ENCODE measurements at places on chromosomes 5 and 9.

- no peak for DNase-seq
These were observed 477.8 kb downstream of the CTNND2 start for GRCh38 chr5:11426442-11426841.

DNA sequence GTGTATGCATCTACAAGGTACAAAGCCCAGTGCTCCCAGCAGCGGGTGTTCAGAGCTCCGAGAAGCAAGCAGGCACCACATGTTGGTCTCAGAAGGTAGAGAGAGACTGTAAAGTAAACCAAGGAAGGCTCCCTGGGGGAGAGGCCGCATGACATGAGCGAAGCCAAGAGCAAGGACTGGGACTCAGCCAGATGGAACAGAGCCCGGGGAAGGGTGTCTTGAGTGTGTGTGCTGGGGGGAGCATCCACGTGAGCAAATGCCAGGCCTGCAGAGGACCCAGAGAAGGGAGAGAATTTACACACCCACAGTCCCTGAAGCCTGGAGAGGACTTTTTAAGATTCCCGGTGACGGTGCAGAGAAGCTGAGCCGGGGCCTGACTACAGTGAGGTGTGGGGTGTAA, 15.2 kb upstream of the KCNIP1 start:
- no peak for DNase-seq

DNA sequence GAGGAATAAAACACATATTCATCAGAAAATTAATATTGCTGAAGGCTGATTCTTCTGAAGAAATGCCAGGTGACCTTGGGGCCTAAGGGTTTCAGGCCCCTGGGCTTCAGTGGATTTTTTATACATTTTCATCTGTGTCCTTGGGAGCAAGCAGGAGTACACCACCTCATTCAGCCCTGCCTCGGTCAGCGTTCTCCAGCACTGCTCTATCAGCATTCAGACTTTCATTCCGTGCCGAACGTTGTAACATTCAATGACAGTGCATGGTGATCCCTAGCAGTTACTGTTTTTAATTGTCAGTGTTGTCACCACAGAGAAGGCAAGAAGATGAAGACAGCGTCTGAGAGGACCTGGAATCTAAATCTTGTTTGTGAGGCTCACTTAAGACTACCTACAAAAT, 490.4 kb downstream of the DNAH5 start:
- DNase-seq, result no peak

DNA sequence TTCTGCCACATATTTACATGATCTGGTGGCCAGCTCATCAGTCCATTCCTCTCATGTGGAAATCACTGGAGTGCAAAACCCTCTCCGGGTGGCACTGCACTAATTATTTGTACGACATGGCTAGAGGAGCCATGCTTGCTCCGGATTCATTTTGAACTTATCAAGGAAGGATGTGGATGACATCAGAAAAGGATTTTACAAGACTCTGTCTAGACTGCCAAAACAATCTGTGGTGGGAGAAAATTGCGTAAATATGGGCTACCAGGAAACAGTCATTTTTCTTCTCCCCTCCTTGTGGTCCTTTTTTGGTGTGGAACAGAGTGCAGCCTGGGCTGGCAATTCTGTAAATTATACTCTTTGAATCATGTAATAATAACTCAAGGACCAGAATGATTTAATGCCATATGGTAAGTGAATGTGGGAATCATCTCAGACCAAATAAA, 123.4 kb upstream of the IFNE start:
- no peak for DNase-seq

- DNase-seq, result no peak
These were observed 5.2 kb upstream of the SLC22A5 start for GRCh38 chr5:132364319-132364718.

GRCh38 chr5:169350759-169351240, 49.9 kb upstream of the SLIT3 start:
- no peak for DNase-seq

- DNase-seq, result no peak
These were observed 131.3 kb upstream of the ABCA1 start for GRCh38 chr9:105059252-105059651.

DNA sequence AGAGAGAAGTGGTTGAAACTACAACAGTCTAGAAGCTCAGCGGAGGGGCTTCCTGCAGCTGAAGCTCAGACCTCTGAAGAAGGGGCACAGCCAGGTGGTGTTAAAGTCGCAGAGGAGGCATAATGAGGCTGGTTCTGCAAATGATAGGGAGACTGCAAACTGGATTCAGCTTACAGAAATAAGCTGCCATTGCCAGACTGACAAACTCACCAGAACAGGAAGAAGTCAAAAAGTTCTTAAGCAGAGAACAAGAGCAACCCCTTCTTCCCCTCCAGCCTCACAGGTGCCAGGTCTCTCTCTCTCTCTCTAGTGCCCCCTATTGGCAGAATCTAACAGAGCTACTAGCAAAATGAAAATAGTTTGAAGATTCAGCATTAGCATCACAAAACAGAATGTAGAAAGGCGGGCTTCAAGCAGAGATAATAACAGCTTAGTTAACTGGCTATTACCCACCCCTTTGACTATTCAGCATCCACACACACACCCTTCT, 76.7 kb downstream of the GRAMD2B start:
- DNase-seq, result no peak

All from stimulated activated effector memory CD8-positive, alpha-beta T cell treated with anti-CD3 and anti-CD28 coated beads, Interleukin-12 subunit alpha, Interleukin-12 subunit beta, amount 100 ng/mL, for 72 hours (primary cell).